WTC11 (cell line): ENCODE measurements at places on chromosomes 6 and 20. TPM values are rescaled to one million over a fixed set of nuclear protein-coding genes. Genes with fewer than 3 reads are reported as not detected.
A peak's percentile ranks its signal among the peaks of the same experiment; 100 is the strongest.

The NUP153 gene
- 58.4 to 67.0 TPM (median 60.2 TPM) in 3 replicates for total RNA-seq

- no peaks in the 10 kb centered on the region for H3K4me1 ChIP-seq
- no peak overlapping the region for H3K4me3 ChIP-seq
- peak overlapping the region; percentile 42 for H3K27ac ChIP-seq
- H3K27me3 ChIP-seq, result no peaks in the 10 kb centered on the region
- no peak for DNase-seq
- H3K36me3 ChIP-seq, result peaks cover 23% of the 10 kb centered on the region
Measured at GRCh38 chr6:134983823-134984222, 33.9 kb upstream of the ALDH8A1 start.

The COL11A2 gene
- 3.0 to 4.4 TPM (median 3.7 TPM) in 3 replicates for total RNA-seq

- DNase-seq, result peak; percentile 50
- H3K4me1 ChIP-seq, result peaks cover 20% of the 10 kb centered on the region
- H3K27ac ChIP-seq, result no peak overlapping the region
- H3K27me3 ChIP-seq, result no peaks in the 10 kb centered on the region
Measured at GRCh38 chr20:36454698-36455427, 86.5 kb upstream of the MYL9 start.

The ABHD16B gene
- total RNA-seq, result 0.11 TPM in 1 of 3 replicates, not detected in the others
